NCI-H524 treated with DMSO at 0.1 percent for 48 hours (cell line): ENCODE measurements at places on chromosomes 3 and 15.

- no peak for DNase-seq
Measured at GRCh38 chr3:171622126-171622525, 161.9 kb upstream of the TNIK start.

DNA sequence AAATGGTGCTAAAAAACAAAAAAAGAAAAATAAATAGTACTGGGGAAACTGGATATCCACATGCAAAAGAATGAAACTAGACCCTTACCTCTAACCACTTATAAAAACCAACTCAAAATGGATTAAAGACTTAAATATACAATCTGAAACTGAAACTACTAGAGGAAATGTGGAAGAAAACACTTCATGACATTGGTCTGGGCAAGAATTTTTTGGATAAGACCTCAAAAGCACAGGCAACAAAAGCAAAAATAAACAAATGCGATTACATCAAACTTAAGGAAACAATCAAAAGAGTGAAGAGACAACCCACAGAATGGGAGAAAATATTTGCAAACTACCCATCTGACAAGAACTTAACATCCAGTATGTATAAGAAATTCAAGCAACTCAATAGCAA, 6.4 kb downstream of the IFT57 start:
- no peak for DNase-seq

DNA sequence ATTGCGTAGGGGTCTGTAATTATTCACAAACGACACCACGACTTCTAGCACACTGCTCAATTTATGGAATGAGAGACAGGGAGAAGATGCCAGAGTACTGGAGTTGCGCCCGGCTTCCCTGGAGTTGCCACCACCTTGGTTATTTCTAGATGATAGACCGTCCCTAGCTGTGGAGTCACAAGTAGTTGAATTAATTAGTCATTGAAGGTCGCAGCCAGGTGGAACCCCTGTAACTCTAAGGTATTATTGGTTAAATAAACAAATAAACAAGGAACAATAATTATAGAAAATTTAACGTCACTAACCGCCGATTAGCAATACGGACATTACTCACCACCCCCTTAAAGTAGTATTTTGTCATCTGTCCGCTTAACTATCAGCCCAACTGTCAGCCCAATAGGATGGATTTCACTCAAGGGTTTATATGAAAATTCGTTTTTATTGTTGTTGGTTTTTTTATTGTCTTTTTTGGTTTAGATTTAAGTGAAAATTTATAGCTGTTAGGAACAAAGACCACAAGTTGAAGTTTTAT, 911 bp upstream of the AZI2 start:
- no peak for DNase-seq

DNA sequence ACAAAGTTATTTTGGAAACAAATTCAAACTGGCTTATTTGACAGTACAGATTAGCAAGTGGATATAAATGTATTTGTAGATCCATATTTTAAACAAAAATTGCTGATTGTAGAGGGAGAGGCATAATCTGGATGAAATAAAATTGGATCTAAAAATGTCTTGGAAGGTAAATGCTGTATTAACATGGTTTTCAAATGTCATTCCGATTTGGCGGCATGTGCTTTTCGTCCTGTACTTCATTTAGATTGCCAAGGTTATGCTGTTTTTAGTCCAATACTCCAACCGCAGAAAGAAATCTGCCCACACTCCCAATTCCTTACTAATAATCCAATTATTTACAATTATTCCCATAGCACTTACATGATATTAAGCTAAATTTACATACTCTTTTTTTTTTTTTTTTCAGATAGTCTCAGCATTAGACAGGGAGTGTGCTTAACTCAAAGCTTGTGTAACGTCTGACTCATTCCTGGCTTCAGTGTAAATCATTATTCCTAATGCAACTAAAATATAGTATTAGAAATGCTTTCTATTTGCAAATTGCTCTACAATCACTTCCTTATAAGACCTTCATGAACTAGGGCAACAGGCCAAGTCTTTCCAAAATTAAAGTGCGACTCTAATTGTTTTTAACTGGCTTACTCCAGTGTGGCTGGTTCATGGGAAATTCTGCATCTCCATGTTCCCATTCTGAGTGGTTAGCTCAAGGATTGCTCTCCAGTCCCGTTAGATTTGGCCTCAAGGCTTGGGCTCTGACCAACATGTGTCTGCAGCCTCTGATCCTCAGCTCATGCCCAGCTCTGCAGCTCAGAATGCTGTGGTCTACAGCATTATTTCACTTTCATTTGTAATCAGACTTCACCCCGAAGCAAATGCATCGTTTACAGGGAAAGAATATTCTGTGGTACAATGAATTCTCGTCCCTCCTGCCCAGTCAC, 103.9 kb downstream of the FBN1 start:
- DNase-seq, result no peak

DNA sequence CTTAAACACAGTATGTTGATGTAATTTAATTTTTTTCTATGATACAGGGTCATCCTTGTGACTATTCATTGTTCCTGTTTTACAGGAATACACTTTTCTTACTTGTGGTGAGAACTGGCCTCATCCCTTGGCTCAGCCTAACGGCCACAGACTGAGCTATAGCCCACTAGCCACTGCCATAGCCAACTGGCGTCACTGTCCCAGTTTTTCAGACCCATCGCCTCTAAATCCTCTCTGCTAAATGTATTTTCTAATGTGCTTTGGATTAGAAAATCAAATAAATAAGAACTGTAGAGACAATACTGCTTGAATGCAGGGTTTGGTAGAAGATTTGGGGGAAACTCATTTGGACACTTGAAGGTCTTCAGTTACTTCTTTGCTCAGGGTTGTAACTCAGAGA, 113.1 kb downstream of the TIGIT start:
- no peak for DNase-seq

GRCh38 chr3:85604641-85605040, 645.9 kb downstream of the CADM2 start:
- peak; percentile 83 for DNase-seq

DNA sequence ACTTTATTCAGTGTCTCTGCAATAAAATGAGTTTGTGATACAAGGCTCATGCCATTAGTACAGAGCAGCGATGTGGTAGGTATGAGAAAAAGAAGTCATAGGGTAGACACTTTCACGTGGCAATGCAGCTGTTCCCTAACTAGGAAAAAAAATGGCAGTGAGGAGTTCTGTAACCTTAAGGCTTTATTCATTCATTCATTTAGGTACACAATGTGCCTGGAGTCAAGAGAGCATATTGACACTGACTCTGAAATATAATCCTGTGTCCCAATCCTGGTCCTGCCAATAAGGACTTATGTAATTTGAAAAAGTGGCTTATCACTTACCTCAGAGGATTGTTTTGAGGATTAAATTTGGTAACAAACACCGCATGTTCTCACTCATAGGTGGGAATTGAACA, 173.0 kb upstream of the AZI2 start:
- no peak for DNase-seq

- no peak for DNase-seq
Measured at GRCh38 chr3:15348246-15348645, 15.9 kb upstream of the SH3BP5 start.

DNA sequence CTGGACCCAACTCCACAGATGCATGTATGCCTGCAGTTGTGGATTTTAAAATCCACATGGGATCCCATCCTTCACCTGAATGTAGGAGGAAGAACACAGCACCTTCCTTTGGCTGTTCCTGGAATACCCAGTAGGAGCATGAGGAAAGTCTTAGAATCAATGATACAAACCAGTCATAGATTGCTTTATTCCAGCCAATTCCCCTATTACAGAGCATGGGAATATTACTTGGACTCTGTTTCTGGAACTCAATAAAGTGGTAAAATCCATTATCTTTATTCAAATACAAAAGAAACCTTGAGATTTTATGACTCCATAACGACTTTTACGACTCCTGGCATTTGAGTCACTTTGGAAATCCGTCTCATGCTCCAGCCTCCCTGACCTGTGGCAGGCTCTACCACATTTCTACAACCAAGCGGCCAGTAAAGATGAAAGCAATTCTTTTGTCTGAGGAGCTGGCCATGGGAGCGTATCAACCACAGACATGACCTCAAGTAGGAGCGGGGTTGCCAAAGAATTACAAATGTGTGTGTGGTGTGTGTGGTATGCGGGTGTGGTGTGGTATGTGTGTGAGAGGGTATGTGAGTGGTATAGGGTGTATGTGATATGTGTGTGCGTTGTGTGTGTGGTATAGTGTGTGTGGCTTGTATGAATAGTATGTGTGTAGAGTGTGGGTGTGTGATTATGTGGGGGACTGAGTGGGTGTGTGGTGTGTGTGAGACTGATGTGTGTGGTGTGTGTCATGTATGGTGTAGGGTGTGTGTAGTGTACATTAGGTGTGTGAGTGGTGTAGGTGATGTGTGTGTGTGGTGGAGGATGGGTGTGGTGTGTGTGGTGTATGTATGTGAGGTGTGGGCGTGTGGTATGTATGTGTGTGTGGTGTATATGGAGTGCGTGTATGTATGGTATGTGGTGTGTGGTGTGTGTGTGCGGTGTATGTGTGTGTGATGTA, 40.0 kb downstream of the ARRDC4 start:
- no peak for DNase-seq

- DNase-seq, result no peak
Measured at GRCh38 chr3:197484204-197484901, 71.4 kb downstream of the BDH1 start.

DNA sequence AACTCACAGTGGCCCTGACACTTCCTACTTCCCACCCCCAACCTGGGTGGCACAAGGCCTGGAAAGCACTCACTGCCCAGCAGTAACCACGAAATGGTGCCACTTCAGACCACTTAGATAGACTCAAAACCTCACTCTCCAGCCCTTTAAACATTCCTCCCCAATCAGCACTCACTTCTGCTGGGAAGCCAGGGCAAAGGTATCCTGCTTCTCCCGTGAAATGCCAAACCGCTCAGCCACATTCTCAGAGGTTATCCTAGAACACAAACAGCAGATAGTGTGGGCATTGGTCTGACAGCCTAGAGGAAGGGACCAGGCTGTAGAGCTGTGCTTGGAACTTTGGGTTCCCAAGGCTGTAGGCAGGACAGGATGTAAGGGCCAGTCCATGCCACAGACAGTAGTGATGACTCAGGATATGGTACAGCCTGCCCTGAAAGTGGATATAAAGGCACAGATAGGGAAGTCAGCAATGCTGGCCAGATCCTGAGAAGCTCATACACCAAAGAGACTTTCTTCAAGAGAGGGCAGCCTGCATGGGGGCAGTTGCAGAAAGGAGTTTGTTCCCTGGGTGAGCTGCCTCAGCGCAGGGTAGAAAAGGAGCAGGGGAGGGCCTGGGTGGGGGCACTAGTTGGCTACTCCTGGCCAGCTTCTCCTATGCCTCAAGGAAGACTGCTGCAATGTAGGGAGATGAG, 9.2 kb downstream of the ACAA1 start:
- no peak for DNase-seq

- no peak for DNase-seq
Measured at GRCh38 chr3:10445561-10446175, 59.7 kb downstream of the ATP2B2 start.

GRCh38 chr3:29695643-29696198, 414.9 kb downstream of the RBMS3 start:
- DNase-seq, result no peak
